Epithelial cell of esophagus (primary cell): ENCODE measurements at places on chromosomes 7 and 10.

GRCh38 chr10:69048103-69048502, 39.8 kb upstream of the SRGN start:
- DNase-seq = peak; percentile 71

DNA sequence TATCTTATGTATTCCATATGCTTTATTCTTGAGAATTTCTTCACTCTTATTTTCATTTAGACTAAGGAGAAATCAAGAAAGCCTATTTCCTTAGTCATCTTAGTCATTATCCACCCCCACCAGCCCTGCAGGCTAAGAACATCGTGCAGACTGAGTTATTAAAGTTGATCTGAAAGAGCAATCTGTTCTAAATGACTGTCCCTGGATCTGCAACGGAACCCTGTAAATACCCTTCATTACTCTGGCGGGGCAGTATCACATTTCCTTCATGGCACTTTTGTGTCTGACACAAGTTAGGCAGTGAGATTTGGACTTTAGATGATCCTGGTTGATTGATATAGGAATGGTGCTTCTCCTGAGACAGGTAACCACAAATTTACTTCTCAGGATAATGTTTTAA, 3.5 kb upstream of the MYPN start:
- DNase-seq = peak; percentile 70

DNA sequence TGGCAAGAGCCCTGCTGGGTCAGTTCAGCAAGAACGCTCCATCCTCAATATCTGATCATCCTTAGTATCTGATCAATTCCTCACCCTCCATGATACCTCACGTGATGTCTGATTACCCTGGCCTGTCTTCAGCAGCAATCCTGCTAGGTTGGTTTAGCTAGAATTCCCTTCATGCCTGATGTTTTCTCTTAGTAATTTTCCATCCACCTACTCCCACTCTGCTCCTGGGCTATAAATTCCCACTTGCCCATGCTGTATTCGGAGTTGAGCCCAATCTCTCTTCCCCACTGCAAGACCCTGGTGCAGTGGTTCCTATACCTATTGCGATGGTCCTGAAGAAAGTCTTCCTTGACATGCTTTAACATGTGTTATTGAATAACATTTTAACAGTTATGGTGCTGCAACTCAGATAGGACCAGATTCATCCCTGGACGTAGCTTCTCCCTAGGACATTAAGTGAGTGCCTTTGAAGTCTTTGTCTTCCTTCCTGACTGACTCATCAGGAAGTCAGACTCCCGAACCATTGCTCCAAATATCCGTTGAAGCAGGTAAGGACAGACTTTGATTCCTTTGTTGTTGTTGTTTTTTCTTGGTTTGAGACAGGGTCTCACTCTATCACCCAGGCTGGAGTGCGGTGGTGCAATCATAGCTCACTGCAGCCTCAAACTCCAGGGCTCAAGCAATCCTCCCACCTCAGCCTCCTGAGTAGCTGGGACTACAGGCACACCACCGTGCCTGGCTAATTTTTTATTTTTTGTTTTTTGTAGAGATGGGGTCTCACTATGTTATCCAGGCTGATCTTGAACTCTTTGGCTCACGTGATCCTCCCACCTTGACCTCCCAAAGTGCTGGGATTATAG, 29.4 kb upstream of the CLDN3 start:
- peak; percentile 46 for DNase-seq

- DNase-seq = peak; percentile 40
These were observed 100.2 kb downstream of the COL13A1 start for GRCh38 chr10:69901628-69902505.

- DNase-seq = no peak
These were observed 21.3 kb upstream of the ARHGAP21 start for GRCh38 chr10:24744946-24745345.

DNA sequence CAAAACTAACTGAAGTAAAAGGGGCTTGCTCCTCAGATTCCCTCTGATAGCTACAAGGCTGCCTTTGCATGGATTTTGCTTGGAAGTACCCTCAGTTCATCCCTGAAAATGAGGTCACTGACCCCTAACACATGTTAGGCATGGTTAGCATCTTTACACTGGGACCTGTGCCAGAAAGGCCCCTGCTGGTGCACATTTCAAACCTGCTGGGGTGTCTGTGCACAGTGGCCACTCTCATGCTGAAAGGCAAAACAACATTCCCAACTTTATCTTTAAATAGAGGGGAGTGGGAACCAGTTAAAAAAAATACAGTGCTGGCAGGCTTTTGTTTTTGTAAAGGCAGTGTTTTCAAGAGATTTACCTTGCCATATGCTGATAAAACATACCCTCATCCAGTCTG, 99.1 kb downstream of the ANK3 start:
- no peak for DNase-seq

- DNase-seq = no peak
These were observed 28.8 kb downstream of the ANXA11 start for GRCh38 chr10:80176526-80176925.

DNA sequence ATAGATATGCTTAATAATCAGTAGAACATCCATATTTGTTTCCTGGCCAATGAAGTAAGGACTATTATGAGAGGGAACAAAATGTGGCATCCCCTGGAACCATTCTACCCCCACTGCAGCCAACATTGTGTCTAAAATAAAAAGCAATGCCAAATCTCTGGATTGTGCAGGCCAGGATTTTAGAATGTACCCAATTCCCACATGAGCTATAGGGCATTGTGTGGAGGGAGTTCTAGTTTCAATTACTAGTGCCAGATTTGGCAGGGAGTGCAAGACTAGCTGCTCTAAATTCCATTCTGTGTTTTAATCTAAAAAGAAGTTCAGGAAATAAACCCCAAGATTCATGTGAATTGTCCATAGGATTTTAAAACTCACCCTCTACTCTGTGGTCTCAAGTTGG, 112.3 kb downstream of the HGF start:
- DNase-seq = no peak

DNA sequence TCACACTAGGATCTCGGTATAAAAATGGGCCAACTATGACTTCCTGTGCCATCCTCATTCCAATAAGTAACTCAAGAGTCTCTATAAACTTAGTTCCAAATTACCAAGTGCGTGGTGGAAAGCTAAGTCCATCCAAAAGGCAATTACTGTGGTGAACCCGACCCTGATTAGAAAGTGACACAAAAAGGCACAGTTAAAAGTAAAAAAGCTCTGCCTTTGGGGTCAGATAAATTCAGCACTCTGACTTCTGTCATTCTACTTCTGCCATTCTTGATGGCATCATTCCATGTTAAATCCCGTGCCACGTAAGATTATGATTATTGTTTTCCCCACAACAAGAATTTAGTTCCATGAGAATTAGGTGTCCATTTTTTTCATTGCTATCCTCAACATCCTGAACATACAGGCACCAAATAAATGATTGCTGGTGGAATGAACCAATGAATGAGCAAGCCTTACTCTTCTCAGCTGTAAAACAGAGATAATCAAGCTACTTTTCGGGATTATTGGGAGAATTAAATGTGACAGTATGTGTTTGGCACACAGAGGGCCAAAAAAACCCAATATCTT, 877 bp downstream of the NCOA4 start:
- no peak for DNase-seq

DNA sequence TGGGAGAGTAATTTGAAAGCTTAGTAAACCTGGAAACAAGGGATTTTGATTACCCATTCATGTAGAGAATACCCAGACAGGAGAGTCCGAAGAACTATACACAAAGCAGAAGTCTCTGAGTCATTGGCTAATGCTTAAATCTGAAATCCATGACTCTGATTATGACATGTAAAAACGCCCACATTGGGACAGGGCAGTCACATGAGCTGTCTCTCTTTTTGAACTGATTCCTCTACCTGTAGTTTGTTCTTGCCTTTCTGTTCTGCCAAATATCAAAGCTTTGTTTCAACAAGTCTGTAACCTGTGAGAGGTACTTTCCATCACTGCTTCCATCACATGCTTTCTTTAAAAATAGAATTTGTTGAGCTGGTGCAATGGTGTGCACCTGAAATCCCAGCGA, 4.3 kb upstream of the GPNMB start:
- DNase-seq = peak; percentile 87

DNA sequence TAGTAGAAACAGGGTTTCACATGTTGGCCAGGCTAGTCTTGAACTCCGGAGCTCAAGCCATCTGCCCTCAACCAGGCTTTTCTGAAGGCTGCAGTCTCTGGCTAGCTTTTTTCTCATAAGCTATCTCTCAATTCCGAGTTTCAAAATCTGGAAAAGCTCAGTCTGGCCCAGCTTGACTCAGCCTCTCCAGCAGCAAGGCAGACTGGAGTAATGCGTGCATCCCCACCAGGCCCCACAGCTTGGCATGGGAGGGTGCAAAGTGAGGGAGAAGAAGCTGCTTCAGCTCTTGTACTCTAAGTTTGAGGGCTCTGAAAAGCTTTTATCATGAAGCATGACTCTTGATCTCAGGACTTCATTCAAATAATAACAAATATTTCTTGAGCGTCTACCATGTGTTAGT, 4.8 kb downstream of the DHTKD1 start:
- DNase-seq = no peak

DNA sequence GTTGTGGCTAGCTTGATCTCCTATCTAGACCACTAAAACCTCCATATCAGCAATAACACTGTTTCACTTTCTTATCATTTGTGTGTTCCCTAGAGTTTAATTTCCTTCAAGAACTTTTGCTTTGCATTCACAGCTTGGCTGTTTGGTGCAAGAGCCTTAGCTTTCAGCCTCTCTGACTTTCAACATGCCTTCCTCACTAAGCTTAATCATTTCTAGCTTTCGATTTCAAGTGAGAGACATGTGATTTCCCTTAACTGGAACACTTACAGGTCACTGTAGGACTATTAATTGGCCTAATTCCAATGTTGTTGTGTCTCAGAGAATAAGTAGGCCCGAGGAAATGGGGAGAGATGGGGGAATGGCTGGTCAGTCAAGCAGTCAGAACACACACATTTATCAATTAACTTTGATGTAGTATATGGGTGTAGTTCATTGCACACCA, 10.6 kb upstream of the BPGM start:
- DNase-seq = no peak

- no peak for DNase-seq
These were observed 9.6 kb downstream of the ESYT2 start for GRCh38 chr7:158819571-158820203.

DNA sequence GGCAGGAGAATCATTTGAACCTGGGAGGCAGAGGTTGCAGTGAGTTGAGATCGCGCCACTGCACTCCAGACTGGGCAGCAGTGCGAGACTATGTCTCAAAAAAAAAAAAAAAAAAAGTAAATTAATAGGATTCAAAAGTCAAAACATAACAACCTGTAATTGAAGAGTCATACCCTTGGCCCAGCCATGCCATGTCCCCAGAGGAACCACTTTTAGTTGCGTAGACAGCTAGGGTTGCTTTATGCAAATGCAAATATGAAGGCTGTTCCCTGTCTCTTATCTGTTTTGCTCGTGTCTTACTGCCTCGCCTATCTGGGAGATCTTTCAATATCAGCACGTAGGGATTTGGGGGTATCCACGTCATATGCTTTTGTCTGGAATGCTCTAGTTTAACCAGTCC, 73.1 kb downstream of the PRKAG2 start:
- no peak for DNase-seq

DNA sequence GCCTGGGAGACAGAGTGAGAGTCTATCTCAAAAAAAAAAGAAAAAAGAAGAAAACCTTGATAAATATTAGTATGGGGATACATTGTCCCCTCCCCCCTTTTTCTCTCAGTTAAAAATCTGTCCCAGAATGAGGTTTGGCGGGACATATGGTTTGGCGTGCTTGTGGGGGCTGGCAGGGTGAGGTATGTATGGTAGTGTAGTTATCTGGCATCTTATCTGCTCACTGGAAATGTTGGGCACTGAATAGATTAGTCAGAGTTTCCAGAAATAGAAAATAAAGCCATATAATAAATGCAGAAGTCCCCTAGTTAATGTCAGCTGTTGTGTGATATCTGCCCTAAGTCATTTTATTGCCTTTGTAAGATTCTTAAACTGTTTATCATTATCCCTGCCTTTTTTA, 397.5 kb upstream of the GALNT17 start:
- DNase-seq = no peak

DNA sequence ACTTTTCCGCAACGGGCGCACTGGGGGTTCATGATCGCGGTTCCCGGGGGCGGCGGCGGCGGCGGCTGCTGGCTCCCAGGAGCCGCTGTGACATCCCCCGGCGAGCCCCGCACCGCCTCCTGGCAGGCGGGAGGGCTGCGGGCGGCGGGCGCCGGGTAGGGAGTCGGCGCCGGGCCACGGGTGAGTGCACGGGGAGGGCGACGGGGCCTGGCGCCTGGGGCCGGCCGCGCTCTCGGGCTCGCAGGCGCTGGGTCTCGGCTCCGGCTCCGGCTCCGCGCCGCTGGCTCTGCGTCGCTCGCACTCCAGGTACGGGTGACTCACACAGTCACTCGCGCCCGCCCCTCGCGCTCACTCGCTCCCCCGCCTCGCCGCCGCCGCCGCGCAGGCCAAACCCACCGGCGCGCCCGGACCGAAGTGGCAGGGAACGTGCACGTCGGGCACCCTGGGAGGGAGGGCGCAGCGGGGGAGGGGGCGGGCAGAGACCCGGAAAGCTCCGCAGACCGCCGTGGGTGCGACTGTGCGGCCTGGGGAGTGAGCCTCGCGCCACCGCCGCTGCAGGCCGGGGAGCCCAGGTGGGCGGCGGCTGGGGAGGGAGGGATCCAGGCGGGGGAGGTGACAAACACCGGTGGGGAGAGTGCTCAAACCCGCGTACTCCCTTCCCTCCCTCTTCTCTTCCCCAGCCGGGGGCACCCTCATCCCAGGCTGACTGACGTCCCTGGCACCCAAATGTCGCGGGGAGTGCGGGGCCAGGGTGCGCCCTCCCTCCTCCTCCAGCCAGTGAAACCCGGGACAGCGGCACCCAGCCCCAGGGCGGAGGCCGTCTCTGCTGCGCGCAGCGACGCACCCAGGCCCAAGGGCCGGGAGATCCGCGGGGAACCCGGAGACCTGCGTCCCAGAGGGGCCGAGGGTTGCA, 276.9 kb upstream of the NEBL start:
- peak; percentile 73 for DNase-seq

DNA sequence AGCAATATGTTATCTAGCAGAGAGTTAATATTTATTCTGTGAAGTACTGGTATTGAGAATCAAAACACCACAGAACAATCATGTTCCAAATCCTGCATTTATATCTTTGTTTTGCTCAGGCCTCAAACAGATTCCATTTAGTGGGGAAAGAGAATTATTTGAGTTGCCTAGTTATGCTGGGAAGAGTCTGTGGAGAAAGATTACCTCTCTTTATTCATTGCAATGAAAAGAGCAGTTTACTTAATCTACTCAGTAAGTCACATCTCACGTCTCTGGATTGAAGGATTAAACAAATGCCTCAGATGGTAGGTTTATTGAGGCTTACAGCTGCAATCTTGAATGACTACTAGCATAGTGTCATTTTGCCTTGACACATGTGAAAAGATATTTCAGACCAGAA, 76.4 kb downstream of the RUNDC3B start:
- DNase-seq = no peak

DNA sequence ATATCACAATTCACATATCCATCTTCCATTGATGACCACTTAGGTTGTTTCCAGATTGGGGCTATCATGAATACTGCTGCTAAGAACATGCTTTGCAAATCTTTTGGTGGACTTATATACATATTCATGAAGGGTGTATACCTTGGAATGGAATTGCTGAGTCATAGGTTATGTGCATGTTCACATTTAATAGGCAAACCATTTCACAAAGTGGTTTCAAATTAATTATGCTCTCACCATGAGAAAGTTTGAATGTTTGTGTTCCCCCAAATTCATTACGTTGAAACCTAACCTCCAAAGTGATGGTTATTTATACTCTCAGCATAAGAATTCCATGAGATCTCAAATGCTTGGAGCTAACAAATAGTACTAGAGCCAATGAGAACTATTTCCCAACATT, 86.4 kb downstream of the VPS41 start:
- peak; percentile 6 for DNase-seq
